Glomerular endothelial cell (primary cell): ENCODE measurements at places on chromosomes 5 and 9. TPM values are rescaled to one million over a fixed set of nuclear protein-coding genes. Genes with fewer than 3 reads are reported as not detected.

TEX48 gene
- total RNA-seq: not detected in 2 replicates

WNT8A gene
- not detected in 2 replicates for total RNA-seq

DBH gene
- total RNA-seq: not detected in 2 replicates

PCDHB9 gene
- 0.15 and 0.41 TPM in 2 replicates for total RNA-seq

PRDM9 gene
- not detected in 2 replicates for total RNA-seq

GFPT2 gene
- 10.2 and 13.2 TPM in 2 replicates for total RNA-seq

LCN10 gene
- total RNA-seq: not detected in 2 replicates

PCDHA6 gene
- 0.23 and 0.58 TPM in 2 replicates for total RNA-seq

CD14 gene
- 0.23 TPM in 1 of 2 replicates, not detected in the other for total RNA-seq

SAXO1 gene
- not detected in 2 replicates for total RNA-seq

AQP7 gene
- not detected in 2 replicates for total RNA-seq

FOXI1 gene
- total RNA-seq: not detected in 2 replicates

CNTNAP3B gene
- total RNA-seq: 18.8 and 51.5 TPM in 2 replicates

BTNL9 gene
- 0.15 and 2.8 TPM in 2 replicates for total RNA-seq

F12 gene
- 0.53 and 4.3 TPM in 2 replicates for total RNA-seq

RNF183 gene
- not detected in 2 replicates for total RNA-seq

ALDH1A1 gene
- total RNA-seq: 10.5 and 172 TPM in 2 replicates

CDHR2 gene
- total RNA-seq: not detected in 2 replicates

SVEP1 gene
- 0.05 and 0.06 TPM in 2 replicates for total RNA-seq

SLC6A18 gene
- not detected in 2 replicates for total RNA-seq
